AG04449 (cell line): ENCODE measurements at places on chromosomes 16 and 17.

- no peak for DNase-seq
Measured at GRCh38 chr17:17437461-17437860, 39.3 kb upstream of the MED9 start.

DNA sequence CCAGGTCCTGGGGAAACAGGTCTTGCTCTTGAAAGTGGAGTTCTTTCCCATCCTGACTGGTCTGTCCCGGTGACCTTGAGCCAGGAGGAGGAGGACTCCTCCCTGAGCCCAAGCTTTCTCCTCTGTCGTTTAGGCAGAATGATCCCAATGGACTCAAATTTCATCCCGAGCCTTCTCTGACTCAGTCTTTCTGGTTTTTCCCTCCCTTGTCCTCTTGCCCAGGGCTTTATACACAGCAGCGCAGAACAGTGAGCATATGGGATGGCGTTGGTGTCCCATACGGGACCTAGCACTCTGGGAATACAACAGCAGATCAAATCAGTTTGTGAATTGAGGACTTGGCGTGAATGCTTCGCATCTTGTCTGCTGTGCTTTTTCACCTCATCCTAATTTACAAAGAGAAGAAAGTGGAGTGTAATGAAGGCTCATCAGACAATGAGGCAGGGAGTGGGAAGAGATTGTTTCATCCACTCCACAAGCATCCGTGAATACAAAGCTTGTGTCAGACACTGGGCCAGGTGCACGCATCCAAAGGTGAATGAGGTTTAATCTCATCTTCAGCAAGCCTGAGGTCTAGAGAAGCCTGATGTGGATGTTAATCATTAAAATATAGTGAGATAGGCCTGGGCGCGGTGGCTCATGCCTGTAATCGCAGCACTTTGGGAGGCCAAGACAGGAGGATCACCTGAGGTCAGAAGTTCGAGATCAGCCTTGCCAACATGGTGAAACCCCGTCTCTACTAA, 1.1 kb upstream of the XYLT1 start:
- DNase-seq: no peak

DNA sequence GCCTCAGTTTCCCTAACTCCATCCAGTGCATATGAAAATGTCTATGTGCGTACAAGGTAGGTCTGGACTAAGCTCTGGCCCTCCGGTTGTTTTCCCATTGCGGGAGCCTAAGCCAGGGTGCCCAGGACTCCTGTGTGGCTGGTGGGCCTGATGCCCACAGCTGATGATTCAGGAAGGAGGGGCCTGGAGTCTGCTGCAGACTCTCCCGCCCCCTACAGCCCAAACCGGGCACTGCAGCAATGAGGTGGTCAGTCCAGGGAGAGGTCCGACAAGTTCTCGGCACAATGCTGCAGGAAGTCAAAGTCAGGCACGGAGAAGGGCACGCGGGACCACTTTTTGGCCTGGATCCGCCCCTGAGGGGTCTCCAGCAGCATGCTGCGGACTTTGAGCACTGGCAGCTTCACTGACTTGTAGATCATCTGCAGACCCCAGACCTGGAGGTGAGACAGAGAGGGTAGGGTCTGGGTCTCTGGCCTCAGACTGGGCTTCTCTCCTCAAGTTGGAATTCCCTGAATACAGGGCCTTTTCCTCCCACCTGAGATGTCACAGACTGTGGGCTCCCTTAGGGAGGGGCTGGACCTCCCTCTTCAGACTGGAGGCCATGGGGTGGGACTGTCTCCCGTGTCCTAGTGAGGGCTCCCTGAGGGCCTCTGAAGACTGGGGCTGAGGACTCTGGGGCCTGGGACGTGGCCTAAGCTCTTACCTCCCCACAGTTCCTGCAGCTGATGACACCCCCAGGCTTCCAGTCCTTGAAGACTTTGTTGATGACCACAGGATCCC, 3.4 kb upstream of the ZNF385C start:
- no peak for DNase-seq

DNA sequence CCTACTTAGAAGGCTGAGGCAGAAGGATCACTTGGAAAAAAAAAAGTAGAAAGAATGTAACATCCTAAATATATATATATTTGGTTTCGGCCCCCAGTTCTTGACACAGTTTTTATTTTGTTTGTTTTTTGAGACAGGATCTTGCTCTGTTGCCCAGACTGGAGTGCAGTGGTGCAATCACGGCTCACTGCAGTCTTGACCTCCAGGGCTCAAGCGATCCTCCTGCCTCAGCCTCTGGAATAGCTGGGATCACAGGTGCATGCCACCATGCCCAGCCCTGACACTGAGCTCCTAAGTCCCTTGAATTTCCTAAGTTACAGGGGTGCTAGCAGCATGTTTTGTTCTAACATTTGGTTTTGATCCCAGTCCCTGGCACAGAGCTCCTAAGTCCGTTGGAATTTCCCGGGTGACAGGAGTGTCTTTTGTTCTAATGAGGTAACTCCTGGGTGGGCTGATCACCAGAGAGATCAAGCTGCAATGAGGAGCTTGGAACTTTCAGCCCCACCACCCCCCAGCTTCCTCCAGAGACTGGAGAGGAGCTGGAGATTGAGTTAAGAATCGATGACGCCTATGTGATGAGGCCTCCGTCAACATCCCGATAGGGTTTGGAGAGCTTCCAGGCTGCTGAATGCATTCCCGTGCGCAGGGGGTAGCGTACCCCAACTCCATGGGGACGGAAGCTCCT, 20.0 kb downstream of the MXRA7 start:
- DNase-seq: no peak

DNA sequence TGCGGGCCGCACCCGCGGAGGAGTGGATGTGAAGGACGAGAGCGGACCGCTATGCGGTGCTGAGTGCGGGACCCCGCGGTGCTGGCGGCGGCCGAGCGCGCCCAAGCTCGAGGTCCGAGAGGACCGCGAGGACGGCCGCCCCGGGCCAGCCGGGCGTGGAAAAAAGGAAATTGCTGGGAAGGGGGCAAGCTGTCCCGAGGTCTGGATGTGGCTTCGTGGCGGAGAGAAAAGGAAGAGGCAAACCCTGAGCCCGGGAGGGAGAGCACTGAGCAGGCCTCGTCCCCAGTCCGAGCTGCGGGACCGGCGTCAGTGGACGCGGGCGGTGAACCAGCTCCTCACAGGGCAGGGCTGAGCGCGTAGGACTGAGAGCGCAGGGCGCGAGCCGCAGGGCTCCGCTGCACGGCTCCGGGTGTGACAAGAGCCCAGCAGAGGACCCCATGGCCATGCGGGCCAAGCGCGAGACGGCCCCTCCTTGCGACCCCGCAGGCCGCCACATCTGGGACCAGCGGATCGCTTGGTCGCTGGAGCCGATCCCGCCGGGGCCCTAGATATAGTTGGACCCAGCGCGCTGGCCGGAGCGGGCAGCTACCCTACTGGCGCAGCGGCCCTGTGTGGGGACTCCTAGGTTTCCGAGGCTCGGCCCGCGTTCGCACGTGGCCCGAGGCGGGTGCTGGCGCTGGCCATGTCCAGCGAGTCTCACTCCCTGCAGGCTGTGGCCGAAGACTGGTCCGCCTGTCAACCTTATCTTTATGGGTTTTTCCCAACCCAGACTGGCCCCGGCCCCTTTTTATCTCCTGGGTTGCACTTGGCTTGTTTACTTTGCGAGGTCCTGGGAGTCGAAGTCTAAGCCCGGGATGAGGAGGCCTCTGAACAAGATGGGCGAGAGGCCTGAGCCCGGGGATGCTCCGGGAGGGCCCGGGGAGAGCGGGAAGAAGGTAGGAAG, 2.4 kb downstream of the TBX4 start:
- DNase-seq: no peak

GRCh38 chr16:28866454-28866804, 2.8 kb downstream of the SH2B1 start:
- no peak for DNase-seq

DNA sequence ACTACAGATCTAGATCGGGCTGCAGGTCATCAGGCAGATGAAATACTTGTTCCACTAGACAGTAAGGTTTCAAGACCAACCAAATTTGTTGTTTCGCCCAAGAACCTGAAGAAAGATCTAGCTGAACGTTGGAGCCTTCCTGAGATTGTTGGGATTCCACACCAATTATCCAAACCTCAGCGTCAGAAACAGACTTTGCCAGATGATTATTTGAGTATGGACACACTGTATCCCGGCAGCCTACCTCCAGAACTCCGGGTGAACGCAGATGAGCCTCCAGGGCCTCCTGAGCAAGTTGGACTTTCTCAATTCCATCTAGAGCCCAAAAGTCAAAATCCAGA, 14.4 kb downstream of the LRRC37B start:
- no peak for DNase-seq

DNA sequence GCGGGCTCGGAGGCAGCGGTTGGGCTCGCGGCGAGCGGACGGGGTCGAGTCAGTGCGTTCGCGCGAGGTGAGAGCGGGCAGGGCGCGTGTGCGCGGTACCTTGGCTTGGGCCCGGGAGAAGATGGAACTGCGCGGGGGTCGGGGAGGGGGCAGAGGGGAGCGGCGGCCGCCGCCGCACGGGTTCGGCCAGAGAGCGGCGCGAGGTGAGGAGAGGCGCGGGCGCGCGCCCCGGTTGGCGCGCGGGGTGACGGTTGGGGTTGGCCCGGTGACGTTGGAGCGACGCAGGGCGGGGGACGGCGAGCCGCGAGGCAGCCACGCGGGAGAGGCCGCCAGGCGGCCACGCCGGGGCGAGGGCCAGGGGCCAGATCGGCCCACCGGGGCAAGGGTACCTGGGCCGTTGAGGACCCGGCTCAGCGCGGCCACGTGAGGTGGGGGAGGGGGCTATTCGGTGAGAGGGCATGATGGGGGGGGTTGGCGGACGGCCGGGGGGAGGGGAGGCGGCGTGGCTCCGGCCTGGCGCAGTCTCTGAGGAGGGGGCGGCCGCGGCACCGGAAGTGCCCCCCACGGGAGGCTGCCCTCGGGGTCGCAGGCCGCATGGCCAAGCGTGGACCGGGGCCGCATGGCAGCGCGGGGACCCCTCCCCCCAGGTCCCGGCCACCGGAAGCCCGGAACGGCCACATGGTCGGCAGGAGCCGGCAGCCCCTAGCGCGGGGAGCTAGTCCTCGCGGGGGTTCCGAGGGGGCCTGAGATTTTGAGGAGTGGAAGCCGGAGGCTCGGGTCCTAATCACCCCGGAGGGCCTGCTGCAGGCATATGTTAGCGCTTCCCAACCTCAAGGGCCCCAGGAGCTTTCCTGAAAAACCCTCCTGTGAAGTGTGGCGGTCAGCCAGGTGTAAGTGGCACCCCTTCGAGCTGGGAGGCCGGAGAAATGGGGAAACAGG, 527 bp downstream of the EIF5A start:
- DNase-seq: no peak

GRCh38 chr16:85202631-85203461, 90.6 kb upstream of the CIBAR2 start:
- no peak for DNase-seq

GRCh38 chr16:54931120-54932014, 702 bp downstream of the IRX5 start:
- no peak for DNase-seq

DNA sequence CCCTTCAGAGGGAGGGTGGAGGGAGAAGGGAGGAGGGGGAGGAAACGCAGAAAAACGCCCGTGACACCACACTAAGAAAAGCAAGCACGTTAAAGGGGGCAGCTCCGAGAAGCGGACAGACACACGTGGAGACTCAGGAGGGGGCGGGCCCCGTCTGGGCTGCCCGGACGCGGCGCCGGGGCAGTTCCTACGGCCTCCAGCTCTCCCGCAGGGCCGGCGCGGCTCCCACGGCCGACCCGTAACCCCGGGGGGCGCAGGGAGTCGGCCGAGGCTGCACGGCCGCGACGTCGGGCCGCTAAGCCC, 362 bp downstream of the KLHDC4 start:
- DNase-seq: no peak

DNA sequence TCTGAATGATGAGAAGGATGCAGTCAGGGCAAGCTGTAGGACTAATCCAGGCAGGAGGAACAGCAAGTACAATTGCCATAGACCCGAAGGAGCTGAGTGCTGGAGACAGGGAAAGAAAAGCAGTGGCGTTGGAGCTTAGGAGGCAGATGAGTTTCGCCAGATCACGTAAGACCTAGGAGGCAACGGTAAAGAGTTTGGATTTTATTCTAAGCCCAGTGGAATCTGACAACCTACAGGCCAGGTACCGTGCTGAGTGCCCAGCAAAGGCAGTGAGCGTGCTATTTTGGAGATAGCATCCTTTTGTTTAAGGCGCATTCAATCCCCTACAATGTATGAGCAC, 1.2 kb downstream of the USP43 start:
- no peak for DNase-seq

DNA sequence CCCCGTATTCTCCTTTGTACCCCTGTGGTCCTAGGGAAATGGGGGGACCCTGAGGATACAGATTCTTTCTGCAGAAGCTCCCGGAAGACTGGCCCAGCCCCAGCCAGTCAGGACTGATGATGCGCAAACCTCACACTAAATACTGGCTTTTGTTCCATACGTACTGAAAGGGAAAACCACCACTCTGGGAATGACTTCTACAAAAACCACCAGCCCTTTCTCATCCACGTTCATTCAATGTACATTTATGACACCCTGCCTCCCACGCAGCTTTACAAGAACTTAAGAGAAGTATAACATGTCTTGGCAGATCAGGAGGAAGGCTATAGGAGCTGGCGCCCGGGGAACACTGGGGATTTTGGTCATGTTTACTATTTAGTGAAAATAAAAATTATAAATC, 70.6 kb downstream of the MARCHF10 start:
- DNase-seq: no peak

GRCh38 chr17:75808905-75809621, 24.5 kb downstream of the UNK start:
- no peak for DNase-seq

DNA sequence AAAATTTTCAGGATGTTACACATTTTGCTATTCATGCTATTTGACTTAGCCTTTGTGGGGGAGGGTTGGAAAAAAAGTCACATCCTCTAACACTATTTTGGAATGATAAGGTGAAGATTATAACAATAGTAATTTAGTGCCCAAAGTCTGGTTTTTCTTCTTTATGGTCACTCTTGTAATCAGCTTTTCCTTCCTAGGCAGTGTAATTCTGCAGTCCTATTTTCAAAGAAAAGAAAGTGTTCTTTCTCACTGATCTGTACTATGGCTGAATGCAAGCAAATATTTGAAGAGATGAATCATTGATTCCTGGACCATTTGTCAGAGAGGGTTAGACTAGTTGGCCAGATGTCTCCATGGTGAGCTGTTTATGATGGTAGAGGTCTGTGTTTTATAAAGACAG, 8.4 kb downstream of the RSPRY1 start:
- peak; percentile 79 for DNase-seq

DNA sequence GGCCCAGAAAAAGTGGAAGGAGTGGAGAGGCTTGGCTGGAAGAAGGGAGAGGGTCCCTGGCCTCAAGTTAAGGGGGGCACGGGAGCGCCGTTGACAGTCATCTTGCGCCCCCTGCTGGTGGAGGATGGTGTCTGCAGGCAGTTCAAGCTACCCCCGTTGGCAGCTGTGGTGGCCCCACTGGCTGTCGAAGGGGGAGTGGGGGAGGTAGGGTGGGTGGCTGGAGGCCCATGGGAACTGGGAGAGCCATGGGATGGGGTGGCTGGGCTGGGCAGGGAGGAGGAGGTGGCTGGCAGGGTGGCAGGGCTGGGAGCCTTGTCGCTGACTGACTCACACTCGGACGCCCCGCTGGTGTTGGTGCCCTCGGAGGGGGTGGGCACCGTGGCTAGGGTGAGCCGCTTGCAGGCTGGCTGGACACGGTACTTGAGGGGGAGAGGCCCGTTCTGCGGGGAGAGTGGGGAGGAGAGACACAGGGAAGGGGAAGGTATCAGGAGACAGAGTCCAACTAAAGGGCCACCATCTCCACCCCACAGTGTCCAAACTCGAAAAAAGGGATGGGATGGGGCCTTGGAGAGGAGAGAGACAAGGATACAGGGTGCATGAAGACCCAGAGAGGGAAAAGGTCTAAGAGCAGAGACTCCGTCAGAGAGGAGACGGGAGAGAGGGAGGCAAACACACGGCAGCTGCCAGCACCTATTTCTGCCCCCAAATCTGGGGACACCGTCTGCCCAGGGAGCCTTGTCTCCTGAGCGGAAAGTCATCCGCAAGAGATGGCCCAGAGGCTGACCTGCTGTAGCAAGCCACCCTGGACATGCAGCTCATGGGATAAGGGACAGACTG, 5.2 kb downstream of the CISD3 start:
- DNase-seq: no peak
